Activated CD4-positive, alpha-beta T cell treated with anti-CD3 and anti-CD28 coated beads, Interleukin-2, amount 10 ng/mL, durations not matched to agents 7 days and 5 days (primary cell): ENCODE measurements at places on chromosomes 1 and 21.

DNA sequence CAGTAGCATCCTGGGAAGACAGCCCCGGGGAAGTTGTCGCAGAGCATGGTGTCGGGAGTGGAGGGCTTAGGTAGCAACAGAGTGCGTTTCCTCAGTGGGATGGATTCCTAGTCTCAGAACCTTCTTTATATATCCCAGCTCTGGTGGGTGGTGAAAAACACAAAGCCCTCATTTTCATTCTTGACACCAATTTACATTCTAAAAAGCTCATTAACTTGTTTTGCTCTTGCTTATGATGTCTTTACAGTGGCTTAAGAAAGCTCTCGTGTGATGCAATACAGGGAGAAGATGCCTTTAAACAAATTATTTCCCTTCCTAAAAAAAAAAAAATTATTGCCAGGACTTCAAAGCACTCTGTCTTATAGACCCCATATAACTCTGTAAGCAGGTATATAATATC is at the start of gene KRTAP8-1:
Gene KRTAP8-1, minus strand, starts transcription at position 101 of the 400 bp plus-strand sequence. Its CDS starts 54 bp downstream, at position 47.
- no peak for DNase-seq

GRCh38 chr1:22329148-22329515 is 122.5 kb upstream of the ZBTB40 start:
- no peak for DNase-seq

- DNase-seq, result no peak
Observed at GRCh38 chr1:89755591-89755990, 65.2 kb upstream of the LRRC8D start.

DNA sequence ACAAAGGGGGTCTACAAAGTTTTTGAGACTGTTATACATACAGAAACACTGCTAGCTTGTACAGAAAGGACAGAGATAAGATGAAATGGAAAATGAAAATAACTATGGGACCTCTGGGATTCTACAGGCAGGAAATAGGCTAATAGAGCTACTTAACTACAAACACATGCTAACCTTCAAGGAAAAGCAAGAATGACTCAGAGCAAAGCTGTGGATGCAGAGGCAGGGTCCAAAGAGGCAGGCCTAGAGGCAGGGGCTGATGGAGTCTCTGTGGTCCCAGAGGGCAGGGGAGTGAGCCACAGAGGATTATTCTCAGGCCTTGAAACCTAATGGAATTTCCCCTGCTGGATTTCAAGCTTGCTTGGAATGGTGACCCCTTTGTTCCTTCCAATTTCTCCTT is 18.7 kb upstream of the GOLT1A start:
- DNase-seq, result no peak

DNA sequence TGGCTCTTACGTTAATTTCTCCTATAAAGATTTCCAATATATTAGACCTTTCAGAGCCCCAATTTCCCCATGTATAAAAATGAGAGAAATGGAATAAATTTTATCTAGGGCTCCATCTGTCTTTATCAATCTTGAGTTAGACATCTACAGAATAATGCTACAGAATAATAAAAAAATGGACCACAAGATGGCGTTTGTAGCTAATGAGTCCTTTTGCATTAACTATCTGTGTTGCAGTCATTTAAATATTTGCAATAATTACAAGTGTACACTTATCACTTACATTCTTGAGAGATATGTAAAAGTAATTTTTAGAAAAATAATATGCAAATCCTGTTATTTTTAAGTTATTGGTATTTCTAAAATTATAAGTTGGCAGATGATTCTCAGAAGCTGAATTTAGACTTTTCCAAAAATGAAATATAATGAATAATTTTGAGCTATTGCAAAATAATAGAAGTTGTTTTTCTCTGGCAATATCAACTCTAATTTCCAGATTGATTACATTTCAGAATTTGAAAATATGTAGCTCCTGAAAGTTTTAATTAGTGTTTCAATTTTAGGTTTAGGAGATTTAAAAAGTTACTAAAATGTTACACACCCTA is 87.7 kb downstream of the SNX7 start:
- no peak for DNase-seq

DNA sequence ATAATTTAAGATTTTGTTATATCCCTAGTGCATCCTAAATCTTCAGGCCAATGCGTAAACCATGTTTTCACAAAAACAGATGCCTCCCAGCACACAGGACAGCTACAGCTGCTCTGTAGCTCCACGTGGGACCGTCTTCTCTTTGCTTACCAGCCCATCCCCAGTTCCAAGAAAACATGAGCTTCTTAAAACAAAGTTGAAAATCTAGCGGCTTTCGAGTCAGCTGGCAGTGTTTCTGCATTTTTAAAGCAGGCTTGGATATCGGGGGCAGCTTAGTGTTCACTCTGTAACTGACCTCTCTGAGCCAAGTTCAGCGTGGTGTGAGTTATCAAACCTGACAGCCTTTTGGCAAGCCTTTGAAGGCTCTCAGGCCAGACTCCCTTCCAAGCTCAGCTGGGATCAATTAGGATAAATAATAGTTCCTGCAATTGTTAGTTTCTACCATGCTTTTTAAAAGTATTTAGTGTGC is 881.5 kb downstream of the LTN1 start:
- no peak for DNase-seq
